ENCODE measurements at places on chromosomes 11 and 22. TPM values are rescaled to one million over a fixed set of nuclear protein-coding genes. Genes with fewer than 3 reads are reported as not detected.
A peak's percentile ranks its signal among the peaks of the same experiment; 100 is the strongest.

Gene SMC1B
- total RNA-seq, result not detected

- peaks cover 4% of the 10 kb centered on the region for H3K4me1 ChIP-seq
- peaks cover 18% of the 10 kb centered on the region for H3K27me3 ChIP-seq
- H3K36me3 ChIP-seq, result peaks cover 2% of the 10 kb centered on the region
- DNase-seq, result no peak
Measured at GRCh38 chr11:125883375-125883774, 4.1 kb upstream of the HYLS1 start.

GRCh38 chr22:45308391-45308956, 1.3 kb upstream of the FAM118A start:
- peak overlapping the region; percentile 78 for H3K4me3 ChIP-seq
- H3K36me3 ChIP-seq, result no peaks in the 10 kb centered on the region
- peaks cover 30% of the 10 kb centered on the region for H3K4me1 ChIP-seq

GRCh38 chr22:35299217-35299672, 449 bp upstream of the TOM1 start:
- H3K27me3 ChIP-seq, result no peaks in the 10 kb centered on the region
- H3K4me1 ChIP-seq, result peaks cover 13% of the 10 kb centered on the region
- DNase-seq, result no peak

GRCh38 chr11:62575156-62575555, 1.5 kb upstream of the EEF1G start:
- DNase-seq, result no peak
- peaks cover 21% of the 10 kb centered on the region for H3K36me3 ChIP-seq
- peaks cover 47% of the 10 kb centered on the region for H3K4me1 ChIP-seq
- no peaks in the 10 kb centered on the region for H3K27me3 ChIP-seq

DNA sequence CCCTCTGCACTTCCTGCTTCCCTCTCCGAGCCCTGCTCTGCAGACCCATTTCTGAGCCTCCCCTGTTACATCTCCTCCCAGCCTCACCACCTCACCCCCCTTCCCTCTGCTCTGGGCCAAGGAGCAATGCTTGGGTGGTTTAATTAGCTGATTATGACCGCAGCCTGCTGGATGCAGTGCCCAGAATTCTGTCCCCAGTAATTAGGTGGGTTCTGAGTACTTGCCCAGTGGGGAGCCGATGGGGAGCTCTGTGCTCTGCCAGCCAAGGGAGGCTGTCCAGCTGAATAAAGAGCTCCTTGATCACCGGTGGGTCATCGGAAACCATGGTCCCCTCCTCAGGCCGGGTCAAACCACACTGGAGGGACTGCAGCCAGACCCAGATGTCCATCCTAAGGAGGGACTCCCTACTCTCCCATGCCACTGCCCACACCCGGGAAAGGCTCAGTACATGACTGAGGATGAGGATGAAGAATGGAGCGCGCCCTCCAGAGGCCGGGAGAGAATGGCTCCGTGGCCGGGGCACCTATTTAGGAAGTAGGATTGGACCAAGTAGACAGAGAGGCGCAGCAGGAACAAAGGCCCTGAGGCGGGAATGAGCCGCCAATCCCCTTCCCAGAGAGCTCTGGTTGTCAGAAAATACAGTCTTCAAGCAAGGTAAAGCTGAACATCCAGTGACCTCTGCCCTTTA, 9.1 kb downstream of the ARRB1 start:
- H3K27me3 ChIP-seq, result no peaks in the 10 kb centered on the region
- no peak for DNase-seq
- peaks cover 88% of the 10 kb centered on the region for H3K4me1 ChIP-seq
- no peaks in the 10 kb centered on the region for H3K36me3 ChIP-seq
- peak overlapping the region; percentile 63 for H3K4me3 ChIP-seq

- H3K36me3 ChIP-seq, result peaks cover 1% of the 10 kb centered on the region
- no peak overlapping the region for H3K4me3 ChIP-seq
- H3K4me1 ChIP-seq, result peaks cover 22% of the 10 kb centered on the region
- H3K27ac ChIP-seq, result no peak overlapping the region
- no peak for DNase-seq
Measured at GRCh38 chr11:15169815-15170551, 55.3 kb downstream of the INSC start.

All from neural crest cell (in vitro differentiated cells).